GM06990 (cell line): ENCODE measurements at places on chromosomes 2 and 18.

- DNase-seq: no peak
These were observed 8.5 kb downstream of the CHST10 start for GRCh38 chr2:100408941-100409340.

- DNase-seq: no peak
These were observed 8.2 kb downstream of the FBXO11 start for GRCh38 chr2:47897883-47898731.

GRCh38 chr2:144162652-144163051 is 357.3 kb downstream of the ZEB2 start:
- peak; percentile 15 for DNase-seq

GRCh38 chr2:34241905-34242762 is 643.0 kb upstream of the FAM98A start:
- DNase-seq: no peak

DNA sequence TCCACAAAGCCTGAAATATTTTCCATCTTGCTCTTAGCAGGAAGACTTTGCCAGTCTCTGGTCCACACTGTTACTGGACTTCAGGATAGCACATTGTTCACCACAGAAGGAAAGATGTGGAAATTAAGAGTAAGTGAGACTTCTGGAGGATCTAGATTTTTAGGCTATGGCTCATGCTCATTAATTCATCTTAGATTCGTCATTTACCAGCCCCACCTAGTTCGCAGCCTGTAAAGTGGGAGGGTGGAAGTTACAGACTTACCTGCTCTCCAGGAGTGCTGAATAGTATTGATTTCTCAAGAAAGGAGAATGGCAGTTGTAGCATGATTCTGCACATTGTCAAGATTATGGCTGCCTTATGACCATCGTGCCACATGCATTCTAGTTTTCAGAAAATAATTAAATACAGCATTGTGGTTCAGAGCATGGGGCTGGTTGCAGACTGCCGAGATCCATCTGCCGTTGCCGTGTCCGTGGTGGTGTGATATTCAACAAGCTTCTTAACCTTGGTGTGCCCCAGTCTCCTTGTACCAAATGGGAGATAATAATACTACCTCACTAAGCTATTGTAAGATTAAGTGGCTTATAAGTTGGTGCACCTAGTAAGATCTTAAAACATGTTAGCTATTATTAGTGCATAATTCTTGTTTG is 56.8 kb downstream of the RNF144A start:
- no peak for DNase-seq

DNA sequence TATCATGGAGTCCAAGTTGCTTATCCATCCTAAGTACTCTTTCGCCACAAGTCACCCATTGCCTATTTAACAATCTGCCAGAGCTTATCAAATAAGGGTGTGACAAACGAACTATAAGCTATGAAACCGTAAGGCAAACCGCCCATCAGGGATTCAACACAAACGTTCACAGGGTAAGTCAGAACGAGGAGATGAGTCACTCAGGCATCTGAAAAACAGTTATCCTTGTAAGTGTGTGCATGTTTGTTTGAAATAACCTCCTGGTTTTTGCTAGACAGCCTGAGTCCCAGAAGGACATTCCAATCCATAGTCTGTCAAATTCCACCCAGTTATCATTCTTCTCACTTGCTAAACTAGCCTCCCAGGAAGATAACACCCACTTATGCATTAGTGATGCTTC is 299.1 kb downstream of the PAX3 start:
- no peak for DNase-seq

GRCh38 chr2:201974171-201975100 is 59.2 kb upstream of the FZD7 start:
- DNase-seq: no peak

- no peak for DNase-seq
These were observed 88.7 kb downstream of the TFCP2L1 start for GRCh38 chr2:121196132-121196848.

DNA sequence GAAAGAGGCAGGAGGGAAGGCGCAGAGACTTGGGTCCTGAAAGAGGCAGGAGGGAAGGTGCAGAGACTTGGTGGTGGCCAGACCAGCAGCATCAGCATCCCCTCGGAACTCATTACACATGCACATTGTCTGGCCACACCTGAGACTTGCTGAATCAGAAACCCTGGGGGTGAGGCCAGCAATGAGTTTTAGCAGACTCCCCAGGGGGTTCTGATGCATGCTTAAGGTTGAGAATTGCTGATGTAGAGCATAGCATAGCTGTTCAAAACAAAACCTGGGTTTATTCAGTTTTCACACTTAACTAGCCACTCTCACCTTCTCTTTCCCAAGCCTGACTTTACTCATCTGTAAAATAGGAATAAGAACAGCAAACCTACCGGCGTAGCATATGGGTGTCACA is 122.9 kb downstream of the MRO start:
- peak; percentile 9 for DNase-seq

GRCh38 chr2:157727693-157728092 is 99.0 kb upstream of the ACVR1C start:
- no peak for DNase-seq
